ENCODE measurements at places on chromosomes 2 and 18.

DNA sequence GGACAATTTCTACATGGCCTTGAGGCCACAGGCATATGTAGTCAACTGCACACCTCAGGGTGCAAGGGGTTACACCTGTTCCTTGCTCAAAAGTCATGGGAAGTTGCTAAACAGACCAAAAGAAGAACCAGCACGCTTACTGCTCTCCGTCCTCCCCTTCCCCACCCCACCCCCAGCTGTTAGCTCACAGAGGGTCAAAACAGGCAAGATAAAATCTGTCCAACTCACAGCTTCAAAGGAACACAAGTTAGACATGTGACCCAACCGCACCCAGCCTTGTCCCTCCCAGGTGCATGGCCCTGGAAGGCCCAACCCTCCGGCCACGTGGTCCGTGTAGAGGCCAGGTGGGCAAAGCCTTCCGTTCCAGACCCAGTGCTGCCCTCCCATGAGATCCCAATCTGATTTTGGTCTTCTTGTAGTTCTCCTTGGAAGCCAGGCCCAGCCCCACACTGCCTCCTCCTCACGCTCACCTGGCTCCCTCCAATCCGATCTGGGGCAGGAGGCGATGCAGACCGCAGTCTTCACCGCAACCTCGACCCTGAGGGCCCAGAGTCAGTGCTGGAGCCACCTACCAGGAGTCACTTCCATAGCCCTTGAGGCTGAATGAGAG is 14.5 kb upstream of the ASPRV1 start:
- DNase-seq: no peak

GRCh38 chr2:109172556-109173105 is 43.6 kb downstream of the SH3RF3 start:
- DNase-seq: no peak

DNA sequence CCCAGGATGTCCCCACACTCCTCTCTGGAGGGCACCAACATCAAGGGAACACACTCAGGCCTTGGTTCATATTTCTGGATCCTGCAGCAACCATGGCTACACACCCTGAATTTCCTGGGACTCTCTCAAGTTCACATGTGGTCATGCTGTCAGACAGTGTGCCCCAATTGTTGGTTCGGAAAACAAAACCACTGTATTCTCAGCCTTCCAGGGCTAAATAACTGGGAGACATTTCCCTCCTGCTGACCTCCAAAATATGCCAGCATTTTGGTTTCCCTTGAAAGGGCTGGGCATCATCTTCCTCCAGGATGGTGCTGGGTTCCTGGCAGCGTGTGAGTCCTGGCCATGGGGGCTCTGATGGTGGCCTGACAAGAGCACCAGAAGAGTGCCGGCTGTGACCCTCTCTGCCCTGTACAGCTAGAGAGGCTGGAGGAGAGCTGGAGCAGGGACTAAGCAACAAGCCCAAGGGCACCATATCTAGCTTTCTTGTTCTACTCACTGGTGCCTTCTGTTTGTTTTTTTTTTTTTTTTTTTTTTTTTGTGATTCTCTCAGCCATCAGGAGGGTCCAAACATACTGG is 37.5 kb upstream of the WIPF1 start:
- no peak for DNase-seq

DNA sequence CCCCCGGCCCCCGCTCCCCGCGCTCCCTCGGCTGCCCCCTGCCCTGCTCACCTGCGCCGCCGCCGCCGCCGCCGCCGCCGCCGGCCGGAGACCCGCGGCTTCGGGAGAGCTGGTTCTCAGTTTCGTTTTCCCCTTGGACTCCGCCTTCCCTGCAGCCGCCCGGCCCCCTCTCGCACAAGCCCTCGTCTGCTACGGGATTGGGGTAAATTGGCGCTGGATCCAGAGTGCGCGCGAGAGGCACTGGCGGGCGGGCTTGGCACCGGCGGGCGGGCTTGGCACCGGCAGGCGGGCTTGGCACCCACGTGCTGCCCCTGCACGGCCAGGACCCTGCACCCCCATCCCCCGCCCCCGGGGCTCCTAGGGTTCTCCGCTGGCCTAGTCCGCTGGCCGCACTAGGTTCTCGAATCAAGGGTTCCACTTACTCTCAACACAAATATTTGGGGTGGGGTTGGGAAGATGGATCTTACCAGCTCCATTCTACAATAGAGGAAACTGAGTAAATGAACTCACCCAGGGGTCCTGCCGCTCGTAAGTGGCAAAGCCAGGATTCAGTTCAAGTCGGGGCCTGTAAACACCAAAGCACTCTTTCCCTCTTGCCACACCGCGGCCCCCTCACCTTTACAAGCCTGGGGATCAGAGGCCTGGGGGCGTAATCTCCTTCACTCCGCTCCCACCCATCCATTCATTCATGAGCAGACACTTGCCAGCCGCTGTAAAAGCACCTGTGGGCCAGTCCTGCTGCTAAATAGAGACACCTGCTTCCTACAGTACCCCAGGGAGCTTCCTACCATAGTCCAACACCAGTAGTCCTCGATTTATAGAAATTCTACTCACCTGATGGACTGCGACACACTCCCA is at the start of gene EIF2AK2:
TSS of gene EIF2AK2 (minus strand) at position 124 of the 858 bp plus-strand sequence. CDS start 9,174 bp downstream, outside the sequence.
- DNase-seq: peak; percentile 90

DNA sequence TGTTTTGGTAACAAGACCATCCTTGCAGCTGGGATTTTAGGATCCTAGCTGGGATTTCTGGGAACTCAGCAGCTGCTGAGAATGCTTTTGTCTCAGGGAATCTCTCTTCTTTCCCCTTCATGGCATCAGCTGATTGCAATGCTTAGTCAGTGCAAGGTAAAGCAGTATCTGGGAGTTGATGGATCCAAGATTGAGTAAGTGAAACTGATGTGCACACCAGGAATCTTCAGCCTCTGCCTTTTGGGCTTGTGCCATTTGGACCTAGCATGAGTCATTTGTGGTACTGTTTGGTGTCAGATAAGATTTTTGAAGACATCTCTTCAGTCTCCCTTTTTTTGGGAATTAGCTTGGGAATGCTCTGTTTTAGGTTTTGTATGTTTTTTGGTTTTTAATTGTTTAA is 363.3 kb upstream of the TFPI start:
- DNase-seq: no peak

- DNase-seq: no peak
Measured at GRCh38 chr2:67923696-67924095, 139.1 kb downstream of the C1D start.

GRCh38 chr2:240440704-240441320 is 5.3 kb downstream of the GPC1 start:
- DNase-seq: no peak

GRCh38 chr2:207394812-207395534 is 134.8 kb upstream of the CREB1 start:
- DNase-seq: peak; percentile 29

DNA sequence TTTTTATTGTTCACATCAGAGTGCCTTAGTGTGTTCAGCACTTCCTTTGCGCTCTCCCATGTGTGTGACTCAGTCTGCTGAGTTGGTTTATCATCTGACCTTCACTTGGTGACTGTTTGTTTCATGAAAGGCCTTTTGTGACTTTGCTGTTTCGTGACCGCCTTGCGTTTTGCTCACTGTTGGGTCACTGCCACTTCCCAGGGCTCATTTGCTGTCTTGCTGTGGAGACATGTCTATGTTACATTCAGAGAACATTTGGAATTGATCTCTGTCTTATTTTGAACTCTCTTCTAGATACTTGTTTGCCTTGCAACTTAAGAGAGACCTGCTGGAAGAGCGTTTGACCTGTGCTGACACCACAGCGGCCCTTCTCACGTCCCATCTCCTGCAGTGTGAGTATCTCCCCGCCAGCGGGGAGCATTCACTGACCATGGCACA is 54.7 kb downstream of the FARP2 start:
- DNase-seq: no peak

- DNase-seq: no peak
Measured at GRCh38 chr2:218631837-218632236, 24.1 kb downstream of the PLCD4 start.

GRCh38 chr2:16862471-16862870 is 196.8 kb upstream of the CYRIA start:
- DNase-seq: no peak

DNA sequence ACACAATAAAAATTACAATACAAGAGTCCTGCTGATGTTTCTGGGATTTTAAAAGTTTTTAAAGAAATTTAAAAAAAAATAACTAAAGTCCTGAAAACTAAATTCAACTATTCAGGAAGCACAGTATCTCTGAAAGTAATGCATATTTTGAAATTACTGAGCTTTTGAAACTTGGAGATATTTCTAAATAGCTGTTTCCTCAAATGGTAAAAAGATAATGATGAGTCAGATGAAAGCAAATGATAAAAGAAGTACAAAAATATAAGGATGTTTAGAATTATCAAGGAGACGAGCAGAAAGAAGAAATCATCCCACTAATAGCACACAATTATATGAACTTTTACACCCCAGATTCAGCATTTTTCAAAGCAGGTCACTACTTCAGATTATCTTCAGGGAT is 90.2 kb upstream of the SLC25A52 start:
- no peak for DNase-seq

GRCh38 chr2:29376541-29376940 is 261.3 kb downstream of the CLIP4 start:
- DNase-seq: no peak

- DNase-seq: no peak
Measured at GRCh38 chr18:35182151-35182550, 58.7 kb upstream of the ZNF397 start.

DNA sequence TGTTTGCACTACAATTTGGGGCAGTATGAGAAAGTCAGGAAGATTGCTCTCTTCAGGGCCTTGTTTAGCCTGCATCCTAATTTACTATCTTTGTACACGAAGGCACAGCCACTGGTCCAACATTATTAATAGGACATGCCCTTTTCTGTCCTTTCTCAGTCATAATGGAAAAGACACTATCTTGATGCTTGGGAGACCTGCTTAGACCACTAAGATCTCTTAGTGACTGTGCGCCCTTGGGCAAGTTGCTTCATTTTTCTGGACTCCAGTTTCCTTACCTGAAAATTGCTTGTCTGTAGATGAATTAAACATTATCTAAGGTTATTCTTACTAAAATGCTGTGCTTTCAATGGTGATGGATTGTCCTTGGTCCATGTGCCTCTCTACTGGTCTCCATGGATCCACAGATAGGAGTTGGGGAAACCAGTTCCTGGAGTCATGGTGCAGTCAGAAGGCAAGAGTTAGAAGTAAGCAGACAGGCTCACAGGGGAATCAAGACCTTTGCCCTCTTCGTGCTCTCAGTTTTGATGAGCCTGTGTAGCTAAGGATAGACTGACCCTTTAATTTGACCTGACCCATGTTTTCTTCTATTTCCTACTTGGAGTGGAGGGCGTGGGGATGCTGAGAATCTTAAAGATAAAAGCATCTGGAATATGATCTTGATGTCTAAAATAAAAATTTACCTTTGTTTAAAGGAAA is 114.0 kb downstream of the RAPGEF4 start:
- DNase-seq: no peak

- DNase-seq: no peak
Measured at GRCh38 chr18:77078690-77079070, 53.9 kb downstream of the MBP start.

DNA sequence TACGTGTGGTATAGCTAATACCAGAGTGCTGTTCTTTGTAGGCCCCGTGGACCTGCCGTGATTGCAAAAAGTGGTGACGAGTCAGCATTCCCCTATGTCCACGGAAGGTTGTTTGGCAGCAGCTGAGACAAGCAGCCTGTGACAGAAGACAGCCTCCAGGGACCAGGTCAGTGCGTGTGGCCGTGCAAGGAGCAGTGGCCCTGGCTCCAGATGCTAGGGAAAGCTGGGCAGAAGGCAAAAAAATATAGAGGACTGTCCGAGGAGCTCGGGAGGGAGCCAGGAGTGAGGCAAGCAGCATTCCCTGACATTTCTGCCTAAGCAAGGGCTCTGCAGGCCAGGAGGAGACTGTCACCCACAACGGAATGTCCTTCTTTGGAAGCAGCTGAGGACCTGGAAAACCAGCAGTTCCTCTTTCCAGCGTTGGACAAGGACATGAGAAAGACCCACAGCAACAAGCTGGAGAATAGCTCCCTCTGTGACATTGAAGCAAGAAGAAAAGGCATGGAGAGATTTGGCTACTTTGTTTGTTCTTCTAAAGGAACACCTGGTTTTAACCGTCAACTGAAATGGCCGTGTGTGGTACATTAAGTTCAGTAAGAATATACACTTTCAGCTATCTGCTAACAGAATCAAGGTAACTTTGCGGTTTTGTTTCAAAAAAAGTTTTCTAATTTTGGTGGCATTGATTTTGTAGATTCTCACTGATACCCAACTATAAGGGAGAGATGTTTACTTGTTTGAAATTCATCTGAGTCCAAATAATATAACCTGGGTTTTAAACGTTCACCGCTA is 58.3 kb downstream of the NPAS2 start:
- peak; percentile 35 for DNase-seq

DNA sequence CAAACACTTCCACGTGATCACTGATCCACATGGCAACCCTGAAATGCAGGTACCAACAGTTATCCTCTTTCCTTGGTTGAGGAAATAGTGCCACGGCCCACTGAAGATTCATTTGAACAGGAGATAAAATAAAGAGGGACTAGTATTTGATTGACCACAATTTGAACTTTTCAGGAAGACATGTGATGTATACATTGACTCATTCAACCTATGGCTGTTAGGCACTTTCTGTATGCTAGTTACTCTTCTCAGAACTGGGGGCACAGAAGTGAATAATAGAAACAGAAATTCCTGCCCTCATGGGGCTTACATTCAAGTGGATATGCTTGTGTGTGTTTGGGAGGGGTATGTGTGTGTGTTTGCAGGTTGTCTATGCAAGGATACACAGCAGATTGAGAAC is 199.6 kb downstream of the PRKCE start:
- no peak for DNase-seq

GRCh38 chr18:79186649-79187048 is 117.5 kb downstream of the ATP9B start:
- DNase-seq: no peak

- peak; percentile 48 for DNase-seq
Measured at GRCh38 chr2:232333361-232334135, 45.0 kb upstream of the ALPP start.

DNA sequence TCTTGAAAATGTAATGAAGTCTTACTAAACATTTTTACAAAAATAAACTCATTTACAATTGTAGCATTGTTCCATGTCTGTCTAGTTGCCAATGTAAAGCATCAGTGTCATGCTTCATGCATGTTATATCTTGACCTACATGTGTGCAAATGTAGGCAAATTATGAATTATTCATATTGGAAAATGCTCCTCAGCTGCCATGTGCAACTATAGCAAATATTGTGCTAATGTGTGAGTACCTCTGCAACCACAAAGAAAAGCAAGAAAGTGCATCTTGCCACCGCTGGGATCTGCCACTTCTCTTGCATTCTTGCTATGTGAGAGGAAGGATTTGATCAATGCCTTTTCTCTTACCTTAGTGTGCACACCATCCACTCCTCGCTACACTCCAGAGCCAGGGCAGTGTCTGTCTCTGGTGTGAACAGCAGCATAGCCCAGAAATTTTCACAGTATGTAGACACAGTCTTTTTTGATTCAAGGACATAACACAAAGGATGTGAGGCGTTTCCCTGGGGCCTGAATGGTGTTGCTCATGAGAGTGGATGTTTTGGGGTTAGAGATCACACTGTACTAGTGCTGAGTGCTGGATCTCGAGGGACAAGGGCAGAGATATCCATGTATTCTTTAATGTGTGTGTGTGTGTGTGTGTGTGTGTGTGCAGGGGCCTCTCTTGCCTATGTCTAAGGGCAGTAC is 47.6 kb upstream of the HAAO start:
- DNase-seq: peak; percentile 76

- no peak for DNase-seq
Measured at GRCh38 chr2:17803497-17803896, 12.8 kb upstream of the MSGN1 start.

GRCh38 chr2:63842149-63843061 is 709 bp downstream of the UGP2 start:
- peak; percentile 63 for DNase-seq

Data from eye (tissue), 1 donor.